ENCODE measurements at places on chromosomes 3 and 15.

DNA sequence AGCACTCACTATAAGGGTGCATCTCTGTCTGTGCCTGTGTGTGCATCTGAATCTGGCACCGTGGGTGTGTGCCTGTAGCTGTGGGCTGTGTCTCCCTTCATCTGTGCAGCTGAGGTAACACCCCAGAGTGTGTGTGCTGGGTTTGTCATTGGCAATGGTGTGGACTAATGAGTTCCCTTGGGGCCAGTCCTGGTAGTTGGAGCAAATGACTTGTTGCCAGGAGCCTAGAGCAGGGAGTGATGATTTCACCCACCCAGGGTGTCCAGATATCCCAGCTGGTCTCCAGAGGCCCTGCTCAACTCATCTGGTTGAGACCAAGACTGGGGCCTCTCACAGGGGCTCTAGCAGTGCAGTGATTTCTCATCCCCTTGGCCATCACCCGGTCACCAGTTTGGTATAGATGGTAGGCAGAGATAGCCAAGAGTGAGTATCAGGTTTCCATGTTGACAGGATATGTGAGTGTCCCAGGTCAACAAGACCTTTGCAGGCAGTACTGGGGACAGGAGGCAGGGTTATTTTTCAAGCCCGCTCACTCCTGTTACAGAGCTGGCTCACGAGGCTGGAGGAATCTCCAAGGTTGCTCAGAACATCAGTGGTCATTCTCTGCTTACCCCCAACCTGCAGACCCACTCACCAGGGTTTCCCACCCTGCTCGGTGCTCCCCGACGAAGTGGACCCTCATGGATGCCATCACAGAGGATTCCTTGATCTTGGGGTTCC, 4.1 kb upstream of the HDAC11 start:
- no peak for DNase-seq

- no peak for DNase-seq
These were observed 37.0 kb downstream of the ATP8B4 start for GRCh38 chr15:50082066-50082465.

DNA sequence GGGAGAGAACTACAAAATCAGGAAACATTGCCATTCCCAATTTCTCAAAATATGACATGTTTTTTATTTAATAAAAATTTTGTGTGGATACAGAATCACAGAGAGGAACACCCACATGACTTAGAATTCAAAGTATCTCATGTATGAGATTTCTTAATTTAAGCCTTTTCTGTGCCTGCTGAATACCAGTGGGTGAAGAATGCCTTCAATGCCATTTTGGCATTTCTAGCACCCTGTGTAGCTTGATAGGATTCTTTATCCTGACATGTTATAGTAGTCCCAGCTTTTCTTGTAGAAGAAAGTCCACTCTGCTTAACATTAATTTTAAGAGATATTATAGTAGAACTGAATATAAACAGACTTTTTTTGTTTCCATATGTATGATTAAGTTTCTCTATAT, 3.1 kb upstream of the SLMAP start:
- no peak for DNase-seq

- no peak for DNase-seq
These were observed 5.8 kb downstream of the CALML4 start for GRCh38 chr15:68199340-68199739.

DNA sequence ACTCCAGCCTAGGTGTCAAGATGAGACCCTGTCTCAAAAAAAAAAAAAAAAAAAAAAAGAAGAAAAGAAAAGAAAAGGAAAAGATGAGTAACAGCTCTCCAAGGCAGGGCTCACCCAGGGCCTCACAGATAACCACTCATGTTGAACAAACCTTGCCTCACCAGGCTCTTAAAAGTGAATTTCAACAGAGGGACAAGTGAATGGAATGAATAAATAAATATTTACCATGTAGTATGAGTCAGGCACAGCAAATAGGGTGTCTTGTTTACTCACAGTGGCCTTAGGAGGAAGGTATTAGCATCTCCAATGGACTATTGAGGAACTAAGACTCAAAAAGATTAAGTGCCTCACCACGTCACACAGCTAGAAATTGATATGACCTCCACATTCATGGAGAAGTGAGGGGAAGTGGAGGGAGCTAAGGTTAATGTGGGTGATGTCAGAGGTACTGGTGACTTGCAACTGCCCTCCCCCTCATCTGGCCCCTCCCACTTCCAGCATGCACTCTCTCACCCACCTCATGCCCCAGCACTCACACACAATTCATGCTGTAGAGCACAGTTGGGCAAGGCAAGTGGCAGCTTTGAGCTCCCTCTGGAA, 255.5 kb downstream of the UACA start:
- peak; percentile 62 for DNase-seq

DNA sequence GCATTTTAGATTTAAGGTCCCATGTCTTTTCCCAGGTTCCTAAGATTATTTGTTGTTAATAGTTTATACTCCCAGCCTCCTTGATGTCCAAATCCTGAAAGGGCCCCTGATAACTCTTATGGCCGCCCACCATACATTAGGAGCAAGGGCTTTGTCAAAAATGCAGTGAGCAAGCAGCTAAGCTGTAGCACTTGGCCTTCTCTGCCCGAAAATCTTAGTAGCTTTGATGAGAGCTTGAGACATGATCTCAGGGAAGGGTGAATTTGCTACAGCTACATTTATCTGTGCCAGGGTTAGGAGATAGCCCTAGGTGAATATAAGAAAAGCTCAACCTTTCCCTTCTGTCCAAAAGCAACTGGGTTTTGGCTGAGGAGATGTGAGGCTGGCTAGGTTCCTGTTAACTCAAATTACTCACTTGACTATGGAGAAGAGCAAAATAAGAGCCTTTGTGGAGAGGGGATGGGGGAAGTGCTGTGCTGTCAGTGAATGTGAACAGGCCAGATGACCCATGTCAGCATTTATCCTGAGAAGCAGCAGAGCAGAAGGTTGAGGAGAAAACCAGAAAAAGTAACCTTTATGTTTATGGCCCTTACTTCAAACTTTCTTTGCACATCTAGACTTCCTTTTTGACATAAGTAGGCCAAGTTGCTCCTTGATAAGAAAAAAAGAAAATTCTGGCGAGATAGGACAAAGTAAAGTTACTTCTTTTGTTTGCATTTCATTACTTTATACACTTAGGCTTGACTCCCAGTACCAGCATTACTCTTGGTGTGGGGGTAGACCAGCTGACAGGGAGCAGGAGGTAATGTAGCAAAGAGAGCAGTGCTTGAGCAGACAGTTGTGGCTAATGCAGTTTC, 21.1 kb downstream of the MAPK6 start:
- DNase-seq, result no peak

GRCh38 chr3:150830094-150830681, 67.2 kb upstream of the SIAH2 start:
- peak; percentile 47 for DNase-seq

DNA sequence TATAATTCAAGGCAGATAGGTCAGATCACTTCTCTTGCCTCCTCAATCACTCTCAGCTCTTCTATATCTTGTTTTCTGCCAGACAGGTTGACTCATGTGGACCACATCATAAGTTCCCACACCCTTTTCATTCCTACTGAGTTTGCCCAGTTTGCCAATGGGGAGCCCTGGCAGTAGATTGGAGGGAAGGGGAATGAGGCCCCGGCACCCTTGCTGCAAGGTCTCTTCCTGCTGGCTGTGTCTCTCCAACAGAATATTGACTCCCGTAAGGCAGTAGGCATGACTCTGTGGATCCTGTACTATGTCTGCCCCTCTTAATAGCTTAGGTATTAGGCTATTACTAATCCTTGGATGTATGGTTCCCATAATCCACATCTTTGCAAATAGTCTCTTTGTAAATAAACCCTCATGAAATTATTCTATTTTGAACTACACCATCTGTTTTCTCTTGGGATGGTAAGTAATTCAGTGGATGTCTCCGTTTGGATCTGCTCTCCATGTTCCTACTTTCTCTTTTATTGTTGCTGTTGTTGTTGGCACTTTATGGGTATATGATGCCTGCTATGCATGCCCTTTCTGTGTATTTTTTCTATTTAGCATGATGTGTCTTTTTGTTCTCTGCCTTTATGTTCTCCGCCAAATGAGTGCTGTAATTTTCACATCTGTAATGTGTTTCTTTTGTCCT, 65.5 kb upstream of the DCBLD2 start:
- DNase-seq, result no peak

DNA sequence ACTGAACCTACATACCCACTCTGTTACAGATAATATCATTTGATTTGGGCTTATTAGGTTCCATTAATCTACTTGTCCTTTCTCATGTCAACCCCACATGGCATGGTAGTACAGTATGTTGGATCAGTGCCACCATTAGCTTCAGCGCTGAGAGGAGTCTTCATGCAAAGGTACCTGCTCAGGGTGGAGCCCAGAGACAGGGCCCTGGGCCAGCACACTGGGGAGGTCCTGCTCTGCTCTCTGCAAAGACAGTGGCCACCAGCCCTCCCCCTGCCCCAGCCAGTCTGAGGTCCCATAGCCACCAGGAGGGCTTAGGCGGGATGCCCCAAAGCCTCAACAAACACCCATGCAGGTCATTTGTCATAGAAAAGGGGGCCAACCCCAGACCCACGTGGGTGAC, 71.0 kb downstream of the ATP10A start:
- DNase-seq, result no peak

DNA sequence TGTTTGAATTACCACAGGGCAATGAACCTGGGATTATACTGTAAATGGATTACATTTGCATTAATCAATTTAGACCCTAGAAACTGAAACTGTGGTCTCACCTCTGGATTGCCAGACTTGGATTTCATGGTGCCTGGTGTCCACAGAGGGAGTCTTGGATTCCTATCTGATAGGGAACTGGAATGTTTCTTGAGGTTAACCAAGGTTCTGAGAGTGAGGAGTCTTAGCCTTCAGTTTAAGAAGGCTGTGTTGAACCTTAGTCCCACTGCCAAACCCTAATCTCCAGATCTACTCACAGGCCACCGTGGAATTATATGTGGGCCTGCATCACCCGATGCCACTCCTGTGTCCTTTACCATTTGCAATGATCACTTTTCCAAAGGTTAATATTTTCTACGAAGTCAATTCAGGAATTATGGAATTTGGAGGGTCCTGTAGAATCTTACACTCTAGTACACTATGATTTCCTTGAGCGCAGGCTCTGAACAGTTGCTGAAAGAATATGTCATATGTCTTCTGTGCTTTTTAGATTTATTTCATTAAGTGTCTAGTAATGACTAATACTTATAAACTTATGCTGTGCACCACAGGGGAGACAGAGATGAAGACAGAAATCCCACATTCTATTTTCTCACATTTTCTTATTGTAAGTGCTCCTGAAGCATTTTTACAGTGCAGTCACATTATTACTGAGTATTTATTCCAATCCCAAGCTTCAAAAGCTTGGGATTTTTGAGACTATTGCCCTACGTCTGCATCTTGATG, 87.9 kb downstream of the EFL1 start:
- no peak for DNase-seq

- DNase-seq, result no peak
These were observed 73.0 kb downstream of the SUMF1 start for GRCh38 chr3:4394048-4394447.

GRCh38 chr3:157247391-157247790, 87.4 kb upstream of the CCNL1 start:
- DNase-seq, result no peak

DNA sequence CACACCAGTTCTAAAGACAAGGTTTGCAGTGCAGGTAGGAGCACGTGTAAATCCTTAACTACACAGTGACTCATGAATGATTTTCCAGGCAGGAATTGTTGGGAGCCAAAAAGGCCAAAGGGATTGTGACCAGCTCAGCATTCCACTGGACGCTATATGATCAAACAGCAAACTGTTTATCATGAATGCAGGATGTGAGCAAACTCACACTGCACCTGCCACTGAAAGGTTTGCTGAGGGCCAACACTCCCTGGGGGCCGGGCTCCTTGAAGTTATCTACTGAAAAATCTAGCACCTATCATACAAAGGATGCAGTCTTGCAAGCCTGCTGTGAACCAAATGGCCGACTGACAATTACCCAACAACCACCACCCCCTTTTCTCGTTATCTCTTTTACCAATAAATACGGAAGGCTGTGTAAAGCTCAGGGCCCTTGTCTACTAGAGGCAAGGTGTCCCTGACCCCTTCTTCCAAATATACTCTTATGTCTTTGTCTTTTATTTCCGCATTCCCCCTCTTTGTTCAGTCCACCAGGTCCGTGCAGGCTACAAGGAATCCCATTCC, 11.5 kb upstream of the DNASE1L3 start:
- no peak for DNase-seq

DNA sequence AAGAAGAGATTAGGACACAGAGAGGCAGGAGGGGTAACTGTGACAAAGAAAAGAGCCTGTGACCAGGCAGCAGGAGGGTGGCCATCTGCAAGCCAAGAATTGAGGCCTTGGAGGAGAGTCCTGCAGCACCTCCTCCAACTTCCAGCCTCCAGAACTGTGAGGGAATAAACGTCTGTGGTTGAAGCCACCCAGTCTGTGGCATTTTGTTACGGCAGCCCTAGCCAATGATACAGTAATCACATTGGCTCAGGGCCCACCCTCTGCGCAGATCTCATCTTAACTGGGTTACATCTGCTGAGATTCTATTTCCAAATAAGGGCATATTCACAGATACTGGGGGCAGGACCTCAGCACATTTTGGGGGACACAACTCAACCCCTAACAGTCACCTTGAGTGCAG, 11.3 kb downstream of the SELENOS start:
- no peak for DNase-seq

DNA sequence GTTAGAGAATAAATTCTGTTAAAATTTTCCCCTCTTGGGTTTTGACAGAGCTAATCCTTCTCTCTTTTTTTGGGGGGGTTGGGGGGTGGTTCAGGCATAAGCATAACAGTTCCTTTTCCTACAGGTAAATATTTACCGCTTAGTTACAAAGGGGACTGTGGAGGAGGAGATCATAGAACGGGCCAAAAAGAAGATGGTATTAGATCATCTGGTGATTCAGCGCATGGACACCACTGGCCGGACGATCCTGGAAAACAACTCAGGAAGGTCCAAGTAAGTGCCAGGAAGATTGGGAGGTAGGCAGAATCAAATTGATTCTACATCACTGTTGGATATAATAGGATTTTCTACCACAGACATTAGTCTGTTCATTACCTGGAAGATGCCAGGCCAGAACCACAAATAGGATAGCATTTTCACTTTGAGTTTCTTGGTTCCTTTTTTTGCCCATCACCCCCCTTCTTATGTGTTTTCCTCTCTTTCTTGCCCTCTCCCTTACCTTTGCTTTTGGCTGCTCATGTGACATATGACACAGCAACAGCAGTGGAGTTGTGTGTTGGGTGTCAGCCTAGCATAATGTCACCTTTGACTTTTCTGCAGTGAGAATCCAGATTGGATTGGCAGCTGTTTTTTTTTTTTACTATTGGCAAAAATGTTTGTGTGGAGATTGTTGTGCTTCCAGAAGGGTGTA, 79.0 kb downstream of the CHD2 start:
- no peak for DNase-seq

All from germinal center (tissue), 1 donor.